ENCODE measurements at places on chromosomes 11 and 22.
A peak's percentile ranks its signal among the peaks of the same experiment; 100 is the strongest.

DNA sequence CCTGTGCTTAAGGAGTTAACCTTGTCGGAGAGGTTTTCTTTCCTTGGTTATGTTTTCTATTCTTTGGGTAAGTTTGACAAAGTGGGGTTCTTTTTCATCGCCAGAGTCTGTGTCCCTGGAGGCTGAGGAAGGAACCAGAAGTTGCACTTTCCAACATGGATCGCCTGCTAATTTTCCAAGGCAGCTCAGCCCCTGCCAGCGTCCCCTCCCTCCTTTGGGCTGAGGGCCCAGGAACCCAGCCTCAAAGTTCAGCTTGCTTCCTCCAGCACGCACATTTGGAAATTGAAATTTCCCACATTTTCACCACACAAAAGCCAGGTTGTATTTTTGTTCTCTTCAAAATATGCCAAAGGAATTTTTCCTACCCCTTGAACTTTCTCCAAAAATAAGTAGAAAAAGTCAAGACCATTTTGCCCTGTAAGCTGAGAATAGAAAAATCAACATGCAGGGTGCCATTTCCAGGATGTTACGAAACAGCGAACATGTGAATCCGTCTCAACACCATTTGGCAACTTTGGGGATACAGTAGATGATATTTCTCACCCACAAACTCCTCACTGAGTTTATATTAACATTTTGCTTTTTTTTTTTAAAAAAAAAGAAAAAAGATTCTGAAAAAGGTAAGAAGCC, 343.5 kb downstream of the TENM4 start:
- ATAC-seq = no peak

DNA sequence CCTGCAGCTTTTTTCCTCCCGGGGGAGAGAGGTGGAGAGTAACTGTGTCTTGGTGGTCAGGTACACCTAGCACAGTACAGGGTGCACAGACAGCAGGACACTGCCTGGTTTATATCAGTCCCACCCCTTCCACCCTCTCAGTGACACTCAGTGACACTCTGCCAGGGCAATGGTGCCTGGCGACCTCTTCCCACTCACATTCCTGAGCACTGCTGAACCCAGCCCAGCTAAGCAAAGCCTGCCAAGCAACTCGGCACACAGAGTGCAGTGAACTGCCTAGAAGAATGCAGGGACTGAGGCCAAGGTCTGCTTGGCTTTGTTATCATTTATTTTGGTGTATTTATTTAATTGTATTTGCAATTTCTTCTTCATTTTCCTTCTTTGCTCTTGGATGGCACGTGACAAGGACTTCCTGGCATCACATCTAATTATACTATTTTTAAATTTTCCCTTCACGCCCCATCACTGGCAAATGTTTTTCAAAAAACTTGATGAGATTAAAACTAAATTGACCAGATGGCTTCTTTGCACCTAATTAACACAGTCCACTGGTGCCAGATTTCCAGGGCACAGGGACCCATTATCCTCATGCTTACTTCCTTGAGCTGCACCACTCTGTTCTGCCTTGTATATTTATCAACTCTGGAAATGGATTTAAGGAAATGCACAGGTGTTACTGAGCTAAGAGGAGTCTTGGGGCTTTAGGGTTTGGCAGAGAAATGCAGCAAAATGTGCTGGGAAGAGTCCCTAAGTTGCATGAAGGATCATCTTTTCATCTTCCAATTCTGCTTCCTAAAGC, 205.6 kb downstream of the ADAMTS15 start:
- ATAC-seq = no peak

DNA sequence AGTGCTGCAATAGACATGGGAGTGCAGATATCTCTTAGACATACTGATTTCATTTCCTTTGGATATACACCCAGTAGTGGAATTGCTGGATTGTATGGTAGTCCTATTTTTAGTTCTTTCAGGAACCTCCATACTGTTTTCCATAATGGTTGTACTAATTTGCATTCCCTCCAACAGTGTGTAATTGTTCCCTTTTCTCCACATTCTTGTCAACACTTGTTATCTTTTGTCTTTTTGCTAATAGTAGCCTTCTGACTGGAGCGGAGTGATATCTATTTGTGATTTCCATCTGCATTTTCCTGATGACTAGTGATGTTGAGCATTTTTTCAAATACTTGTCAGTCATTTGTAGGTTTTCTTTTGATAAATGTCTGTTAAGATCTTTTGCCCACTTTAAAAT, 128.9 kb downstream of the CTNND1 start:
- no peak for ATAC-seq

DNA sequence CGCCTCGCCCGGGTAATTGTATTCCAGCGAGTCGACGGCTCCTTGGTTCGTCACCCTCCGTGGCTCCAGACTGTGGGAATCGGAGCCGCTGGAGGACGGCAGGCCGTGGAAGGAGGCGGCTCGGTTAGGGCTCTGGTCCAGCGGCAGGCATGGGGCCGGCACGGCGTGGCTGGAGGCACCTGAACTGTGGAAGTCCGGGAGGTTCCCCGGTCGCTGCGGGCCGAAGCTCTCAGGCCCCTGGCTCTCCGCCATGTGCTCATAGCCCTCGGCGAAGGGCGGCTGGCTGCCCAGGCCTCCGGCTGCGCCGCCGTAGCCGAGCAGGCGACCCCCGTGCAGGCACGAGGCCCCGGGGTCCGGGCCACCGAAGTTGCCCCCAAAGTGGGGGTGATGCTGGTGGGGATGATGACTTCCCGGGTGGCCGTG, 1.7 kb downstream of the MN1 start:
- no peak for ATAC-seq

GRCh38 chr22:43889860-43890253, 2.0 kb downstream of the PNPLA5 start:
- no peak for ATAC-seq

DNA sequence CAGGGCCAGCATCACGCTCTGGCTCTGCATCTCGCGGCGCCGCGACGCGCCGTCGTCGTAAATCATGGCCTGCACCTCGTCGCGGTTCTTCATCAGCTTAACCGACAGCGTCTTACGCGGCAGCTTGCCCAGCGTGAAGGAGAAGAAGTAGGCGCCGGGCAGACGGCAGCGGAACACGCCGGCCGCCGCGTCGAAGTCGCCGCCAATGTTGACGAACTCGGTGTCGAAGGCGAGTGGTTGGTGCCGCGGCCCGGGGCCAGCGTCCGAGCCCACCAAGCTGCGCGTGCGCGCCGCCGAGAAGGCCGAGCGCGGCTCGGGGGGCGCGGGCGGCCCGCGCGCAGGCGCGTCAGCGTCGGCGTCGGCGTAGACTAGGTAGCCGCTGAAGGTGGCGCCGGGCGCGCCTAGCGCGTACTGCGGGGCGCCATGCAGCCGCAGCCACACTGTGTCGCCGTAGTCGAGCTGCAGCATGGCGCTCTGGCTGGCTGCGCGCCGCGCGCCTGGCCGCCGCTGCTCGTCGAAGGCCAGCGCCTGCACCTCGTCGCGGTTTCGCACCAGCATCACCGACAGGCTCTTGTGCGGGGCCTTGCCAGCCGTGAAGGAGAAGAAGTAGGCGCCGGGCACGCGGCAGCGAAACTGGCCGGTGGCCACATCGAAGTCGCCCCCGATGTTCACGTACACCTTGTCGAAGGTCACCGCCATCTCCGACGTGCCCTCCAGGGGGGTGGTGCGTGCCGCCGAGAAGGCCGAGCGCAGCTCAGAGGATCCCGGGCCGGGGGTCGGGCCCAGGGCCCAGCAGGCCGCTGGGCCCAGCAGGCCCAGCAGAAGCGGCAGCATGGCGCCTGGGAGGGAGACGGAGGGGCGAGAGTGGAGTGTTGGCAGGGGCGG, 3.7 kb downstream of the FAM180B start:
- ATAC-seq = no peak

DNA sequence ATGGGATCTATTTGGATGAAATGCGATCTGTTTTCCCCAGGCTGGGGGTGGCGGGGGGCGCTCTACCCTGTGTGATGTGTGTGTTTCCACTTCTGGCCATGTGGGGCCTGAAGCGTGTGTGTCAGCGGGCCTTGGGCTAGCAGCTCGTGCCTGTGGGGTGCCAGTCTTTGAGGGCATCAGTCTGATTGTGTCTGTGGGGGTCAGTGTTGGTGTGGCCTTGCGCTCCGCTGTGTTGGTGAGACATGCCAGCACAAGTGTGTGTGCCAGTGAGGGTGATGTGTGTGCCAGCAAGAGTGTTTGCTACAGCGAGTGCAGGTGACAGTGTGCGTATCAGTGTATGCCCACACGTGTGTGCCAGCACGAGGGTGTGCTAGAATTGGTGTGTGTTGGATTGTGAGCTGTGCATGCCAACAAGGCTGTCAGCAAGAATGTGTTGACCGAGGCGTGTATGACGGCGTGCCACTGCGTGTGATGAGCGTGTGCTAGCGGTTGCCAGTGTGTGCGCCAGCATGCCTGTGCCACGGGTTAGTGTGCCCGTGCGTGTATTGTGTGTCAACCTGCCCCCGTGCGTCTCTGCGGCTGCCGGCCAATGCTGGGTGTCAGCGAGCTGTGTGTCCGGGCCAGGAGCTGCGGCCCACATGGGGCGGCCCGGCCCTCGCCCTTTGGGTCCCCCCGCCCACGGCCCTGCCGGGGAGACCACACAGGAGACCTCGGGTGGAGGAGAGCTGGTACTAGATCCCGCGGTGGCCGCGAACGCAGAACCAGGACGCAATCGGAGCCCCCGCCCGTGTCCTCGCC, 519 bp downstream of the ARRB1 start:
- peak; percentile 38 for ATAC-seq

DNA sequence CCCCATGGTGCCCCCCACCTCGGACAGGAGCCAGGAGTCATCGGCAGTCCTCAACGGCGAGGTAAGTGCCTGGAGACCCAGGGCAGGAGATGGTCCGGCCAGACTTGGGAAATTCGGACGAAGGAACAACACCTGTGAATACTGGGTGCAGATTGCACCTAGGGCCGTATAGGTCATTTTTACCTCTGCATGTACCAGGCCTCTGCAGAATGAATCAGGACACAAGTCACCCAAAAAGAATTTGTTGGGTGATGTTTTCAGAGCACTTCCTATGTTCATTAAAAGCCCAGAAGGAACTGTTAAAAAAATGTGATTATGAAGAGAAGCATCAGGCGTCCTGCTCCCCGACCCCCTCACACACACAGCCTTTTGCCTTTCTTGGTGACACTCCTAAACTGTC, 93.9 kb downstream of the C11orf91 start:
- no peak for ATAC-seq

GRCh38 chr22:49232319-49233067, 595.2 kb downstream of the BRD1 start:
- ATAC-seq = no peak

GRCh38 chr11:7612661-7613393, 60.5 kb downstream of the CYB5R2 start:
- no peak for ATAC-seq

DNA sequence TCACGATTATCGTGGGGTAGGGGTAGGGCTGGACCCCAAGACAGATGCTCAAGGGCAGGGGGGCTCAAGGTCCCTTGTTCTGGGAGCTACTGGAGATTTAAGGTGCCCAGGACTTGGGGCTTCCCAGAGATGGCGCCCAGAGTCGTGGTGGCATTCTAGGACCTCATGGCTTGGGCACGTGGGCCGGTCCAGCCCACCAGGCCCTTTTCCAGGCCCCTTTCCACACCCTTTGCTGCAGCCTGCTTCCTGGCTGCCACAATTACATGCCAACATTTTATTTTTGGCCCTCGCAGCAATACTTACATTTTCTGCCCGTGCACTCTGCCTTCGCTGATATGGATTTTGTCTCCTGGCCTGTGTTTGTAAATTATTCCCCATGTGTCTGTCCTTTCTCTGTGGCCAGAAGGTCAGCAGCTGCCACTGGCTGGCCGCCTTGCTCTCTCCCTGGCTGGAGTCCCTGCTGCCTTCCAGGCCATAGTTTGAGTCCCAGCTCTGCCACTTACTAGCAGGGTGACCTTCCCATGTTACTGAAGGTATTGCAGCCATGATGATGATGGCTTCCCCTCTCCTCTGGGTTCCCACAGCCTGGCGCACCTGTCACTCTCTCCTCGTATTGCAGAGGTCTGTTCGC, 11.2 kb downstream of the MB start:
- no peak for ATAC-seq

GRCh38 chr11:12704049-12704448, 29.8 kb downstream of the TEAD1 start:
- no peak for ATAC-seq

DNA sequence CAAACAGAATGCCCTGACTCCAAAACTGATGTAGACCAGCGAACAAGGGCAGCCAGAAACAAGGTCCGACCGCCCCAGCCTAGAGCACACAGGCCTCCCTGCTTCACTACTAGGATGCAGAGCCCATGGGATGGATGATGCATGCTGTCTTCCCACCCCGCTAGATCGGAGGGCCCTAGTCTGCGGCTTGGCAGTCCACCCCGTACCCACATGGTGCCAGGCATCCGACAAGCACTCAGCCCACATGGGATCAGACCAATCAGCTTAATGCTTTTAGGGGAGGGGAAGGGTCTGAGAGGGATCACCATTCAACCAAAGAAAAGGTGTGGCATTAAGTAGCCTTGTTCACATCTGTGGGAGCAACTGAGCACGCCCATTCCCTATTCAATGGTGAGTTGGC, 30.6 kb downstream of the PISD start:
- no peak for ATAC-seq

DNA sequence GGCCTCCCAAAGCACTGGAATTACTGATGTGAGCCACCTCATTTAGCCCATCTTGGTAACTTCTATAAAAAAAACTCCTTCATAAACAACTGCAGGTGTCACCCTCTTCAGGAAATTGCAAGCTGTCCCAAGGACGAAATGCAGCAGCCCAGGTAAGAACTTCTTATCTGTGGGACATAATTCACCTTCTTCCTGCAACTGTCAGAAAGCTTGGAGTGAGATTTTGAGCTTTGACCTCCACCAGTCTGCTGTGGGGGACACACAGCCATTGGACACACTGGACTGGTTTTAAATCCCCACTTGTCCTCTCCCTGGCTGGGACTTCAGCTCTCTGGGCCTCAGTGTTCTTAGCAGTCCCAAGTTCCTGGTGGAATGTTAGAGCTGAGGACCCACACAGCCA, 368.5 kb downstream of the MN1 start:
- ATAC-seq = no peak

GRCh38 chr11:93984936-93985335, 36.2 kb upstream of the HEPHL1 start:
- ATAC-seq = no peak

DNA sequence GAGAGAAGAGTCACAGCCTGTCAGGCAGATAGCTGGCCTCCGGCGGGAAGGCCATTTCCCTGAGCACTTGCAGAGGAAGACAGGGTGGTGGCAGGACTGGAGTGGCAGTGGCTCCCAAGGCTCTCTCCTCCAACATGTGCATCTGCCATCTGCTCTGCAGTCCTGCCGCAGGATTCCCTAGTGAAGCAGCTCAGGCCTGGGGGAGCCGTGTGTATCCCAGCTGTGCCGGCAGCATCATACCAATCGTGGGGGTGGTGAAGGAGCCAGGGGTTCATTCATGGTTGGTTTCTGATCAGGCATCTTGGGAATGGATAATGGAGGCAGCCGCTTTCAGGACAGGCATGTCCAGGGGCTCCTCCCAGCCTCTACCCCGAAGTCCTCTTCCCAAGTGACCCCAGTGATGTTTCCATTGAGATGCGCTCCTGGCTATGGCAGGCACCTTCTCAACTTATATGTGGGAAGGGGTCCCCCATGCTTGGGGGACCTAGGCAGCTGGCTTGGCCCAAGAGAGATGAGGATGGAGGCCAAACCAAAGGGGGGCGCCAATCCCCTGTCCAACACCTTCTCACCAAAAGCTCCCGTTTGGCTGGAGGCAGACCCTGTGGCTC, 6.1 kb downstream of the TAGLN start:
- ATAC-seq = no peak

- ATAC-seq = no peak
Measured at GRCh38 chr22:50726643-50727340, 11.2 kb upstream of the ACR start.

- peak; percentile 60 for ATAC-seq
Measured at GRCh38 chr22:42856179-42856864, 751 bp downstream of the ARFGAP3 start.
